ENCODE measurements at places on chromosomes 16 and 17.

DNA sequence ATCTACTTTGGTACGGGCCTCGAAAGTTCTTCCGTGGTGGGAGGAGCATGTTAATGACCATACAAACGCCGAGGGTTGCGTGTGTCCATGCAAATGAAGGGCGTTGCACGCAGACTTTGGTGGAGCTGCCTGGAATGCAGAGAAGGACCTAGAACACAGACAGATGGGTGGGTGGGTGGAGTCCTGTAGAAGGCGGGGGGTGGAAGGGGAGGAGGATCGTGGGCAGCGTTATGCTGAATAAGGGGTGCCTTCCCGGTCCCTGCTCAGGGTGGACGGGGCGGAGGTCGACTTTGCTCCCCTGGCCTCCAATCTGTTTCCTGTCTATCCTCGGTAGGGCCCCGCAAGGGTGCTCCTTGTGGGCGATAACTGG, 795 bp upstream of the PAQR4 start:
- no peak for DNase-seq

DNA sequence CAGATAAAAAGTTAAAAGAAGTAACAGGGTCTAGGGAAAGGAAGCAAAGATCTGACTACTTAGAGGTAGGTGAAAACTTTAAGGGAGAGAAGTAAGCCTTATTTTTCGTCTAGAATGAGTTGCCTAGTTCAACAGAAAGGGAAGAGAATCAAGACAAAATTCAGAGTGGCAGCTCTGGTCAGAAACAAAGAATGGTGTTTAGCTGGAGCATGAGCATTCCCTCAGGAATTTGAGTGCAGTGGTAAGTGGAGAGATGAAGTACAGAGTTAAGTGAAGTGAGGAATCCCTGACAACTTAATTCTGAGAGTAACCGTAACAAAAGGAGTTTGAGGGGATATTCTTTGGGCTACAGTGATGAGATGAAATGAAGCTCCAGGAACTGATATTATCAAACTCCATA, 11.5 kb downstream of the SMG6 start:
- DNase-seq: no peak

DNA sequence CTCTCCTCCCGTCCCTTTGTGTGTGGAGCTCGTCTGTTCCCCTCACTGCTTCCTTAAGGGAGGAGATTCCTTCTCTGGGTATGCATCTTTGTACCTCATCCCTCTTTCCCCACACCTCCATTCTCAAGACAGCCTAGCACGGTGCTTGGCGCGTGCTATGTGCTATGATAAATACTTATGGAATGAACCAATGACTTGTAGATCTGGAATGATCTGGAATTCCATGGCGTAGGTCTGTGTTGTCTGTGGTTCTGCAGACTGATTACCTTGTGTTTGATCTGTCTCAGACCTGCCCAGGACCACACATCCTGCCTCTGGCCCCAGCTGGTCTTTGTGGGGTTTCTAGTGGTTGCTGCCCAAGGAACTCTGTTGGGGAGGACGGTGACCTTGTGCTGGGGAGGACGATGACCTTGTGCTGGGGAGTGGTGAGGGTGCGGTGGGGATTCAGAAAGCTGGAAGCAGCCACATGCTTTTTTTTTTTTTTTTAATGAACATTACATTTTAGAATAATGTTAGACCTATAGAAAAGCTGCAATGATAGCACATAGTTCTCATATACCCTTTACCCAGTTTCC, 33.5 kb upstream of the ETV4 start:
- no peak for DNase-seq

DNA sequence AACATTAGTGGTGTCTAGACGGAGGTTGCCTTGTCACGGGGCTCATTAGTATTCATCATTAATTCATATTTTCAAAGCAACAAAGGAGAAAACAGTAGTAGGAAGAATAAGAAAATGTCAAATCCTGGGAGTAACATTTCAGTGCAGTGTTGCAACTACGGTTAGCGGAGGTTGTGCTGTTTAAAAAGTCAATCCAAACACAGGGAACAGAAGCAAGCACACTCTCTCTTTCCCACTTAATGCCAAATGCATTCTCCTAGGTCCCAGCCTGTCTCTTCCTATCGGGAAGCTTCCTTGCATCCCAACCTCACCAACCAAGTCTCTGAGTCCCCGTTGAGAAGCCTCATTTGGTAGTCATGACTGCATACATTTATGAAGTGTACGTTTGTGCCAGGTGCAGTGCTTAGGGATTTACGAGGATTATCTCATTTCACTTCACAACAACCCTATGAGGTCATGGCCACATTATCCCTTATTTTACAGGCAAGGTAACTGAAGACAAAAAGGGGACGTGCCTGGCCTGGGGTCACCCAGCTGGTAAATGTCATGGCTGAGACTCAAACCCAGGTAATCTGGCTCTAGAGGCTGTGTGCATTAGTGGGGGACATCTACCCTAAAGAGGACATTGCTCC, 283.6 kb upstream of the SALL1 start:
- no peak for DNase-seq

GRCh38 chr16:84096447-84097005, 20.2 kb downstream of the MBTPS1 start:
- no peak for DNase-seq

DNA sequence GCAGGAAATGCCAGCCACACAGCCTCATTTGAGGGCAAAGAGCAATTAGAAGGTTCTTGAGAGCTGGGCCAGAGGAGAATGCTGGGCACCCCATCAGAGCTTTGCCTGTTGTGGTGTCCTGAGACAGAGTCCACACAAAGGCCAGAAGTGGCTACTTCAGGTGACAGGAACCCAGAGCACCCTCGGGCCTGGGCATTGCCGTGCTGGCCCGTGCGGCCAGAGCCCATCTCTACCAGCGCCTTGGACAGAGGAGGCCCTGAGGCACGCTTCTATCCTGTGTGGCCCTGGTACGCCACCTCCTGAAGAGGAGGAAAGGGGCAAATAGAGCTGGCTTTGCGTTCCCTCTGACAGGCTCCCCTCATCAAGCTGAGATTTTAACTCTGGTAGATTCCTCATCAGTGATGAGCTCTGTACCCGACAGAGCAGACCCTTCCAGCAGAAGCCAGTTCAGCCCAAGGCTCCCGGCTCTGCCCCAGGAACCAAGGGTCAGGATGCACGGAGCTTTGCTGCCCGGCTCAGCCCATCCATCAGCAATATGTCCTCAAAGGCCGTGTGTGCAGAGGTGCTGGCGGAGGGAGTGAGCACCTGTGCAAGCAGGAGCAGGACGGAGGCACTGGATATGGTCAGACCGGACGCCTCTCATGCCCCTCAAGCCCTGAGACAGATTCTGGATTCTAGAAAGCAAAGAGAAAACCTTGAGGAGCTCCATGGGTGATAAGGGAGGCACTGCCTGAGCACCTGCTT, 3.4 kb upstream of the RASD1 start:
- DNase-seq: no peak

DNA sequence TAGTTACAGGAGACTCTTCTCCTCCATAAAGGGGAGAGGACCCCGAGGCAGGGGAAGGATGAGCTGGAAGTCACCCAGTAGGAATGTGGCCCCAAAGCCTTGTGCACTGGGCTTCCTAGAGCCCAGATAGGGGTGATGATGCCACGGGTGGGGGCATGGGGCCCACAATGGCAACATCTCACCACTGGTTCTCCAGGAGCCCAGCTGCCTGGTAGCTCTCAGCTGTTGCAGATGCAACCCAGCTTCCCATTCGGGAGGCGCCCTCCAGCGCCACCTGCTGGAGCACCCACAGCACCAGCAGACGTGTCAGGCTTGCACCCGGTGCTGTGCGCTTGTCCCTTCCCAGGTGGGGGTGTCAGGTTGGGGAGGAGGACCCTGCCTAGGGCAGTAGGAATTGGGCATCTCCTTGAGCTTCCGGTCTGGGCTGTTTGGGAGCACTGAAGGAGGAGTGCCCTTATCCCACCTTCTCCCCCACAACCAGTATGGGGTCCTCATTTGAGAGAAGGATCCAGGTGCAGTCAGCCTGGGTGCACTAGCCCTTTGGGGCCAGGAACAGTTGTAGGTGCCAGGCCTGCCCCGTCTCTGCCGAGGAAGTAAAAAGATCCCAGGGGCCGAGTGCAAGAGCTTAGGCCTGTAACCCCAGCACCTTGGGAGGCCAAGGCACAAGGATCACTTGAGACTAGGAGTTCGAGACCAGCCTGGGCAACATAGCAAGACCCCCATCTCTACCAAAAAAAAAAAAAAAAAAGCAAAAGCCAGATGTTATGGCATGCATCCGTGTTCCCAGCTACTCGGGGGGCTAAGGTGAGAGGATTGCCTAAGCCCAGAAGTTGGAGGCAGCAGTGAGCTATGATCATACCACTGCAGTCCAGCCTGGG, 14.4 kb downstream of the CDIPT start:
- peak; percentile 54 for DNase-seq

GRCh38 chr16:80993307-80993706, 13.4 kb downstream of the CMC2 start:
- DNase-seq: no peak

DNA sequence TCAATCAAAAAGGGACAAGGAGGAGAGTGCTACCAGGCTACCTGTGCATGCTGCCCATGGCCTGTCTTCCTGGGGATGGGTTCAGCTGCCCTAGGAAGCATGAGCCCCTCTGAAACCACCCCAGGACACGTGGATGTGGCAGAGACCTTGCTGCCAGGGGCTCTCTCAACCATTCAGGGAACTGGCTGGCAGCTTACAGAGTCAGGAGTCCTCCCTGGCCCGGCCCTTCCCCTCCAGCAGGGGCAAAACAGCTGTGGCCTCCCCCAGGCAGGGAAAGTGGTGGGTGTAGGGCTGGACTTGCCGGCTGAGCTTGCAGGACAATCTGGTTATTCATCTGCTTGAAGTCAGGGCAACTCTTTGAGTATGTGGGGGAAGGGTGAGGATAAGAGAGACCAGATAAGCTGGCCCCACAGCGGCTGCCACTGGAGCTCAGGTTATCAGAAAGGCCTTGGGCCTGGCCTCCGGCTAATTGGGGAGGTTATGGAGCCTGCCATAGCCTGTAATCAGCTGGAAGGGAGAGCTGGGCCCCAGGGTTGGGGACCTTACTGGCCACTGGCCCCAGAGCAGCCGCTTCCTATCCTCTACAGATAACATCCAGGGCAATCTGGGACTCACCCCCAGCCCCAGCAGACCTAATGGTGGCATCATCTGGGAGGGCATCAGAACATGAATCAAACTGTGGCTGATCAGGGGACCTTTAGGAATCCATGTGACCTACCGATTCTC, 5.6 kb upstream of the TBX2 start:
- no peak for DNase-seq

GRCh38 chr16:23949630-23950290, 114.0 kb downstream of the PRKCB start:
- no peak for DNase-seq

- DNase-seq: no peak
Measured at GRCh38 chr16:9953908-9954570, 228.2 kb downstream of the GRIN2A start.

GRCh38 chr16:70157105-70157476, 16.5 kb upstream of the CLEC18C start:
- no peak for DNase-seq

DNA sequence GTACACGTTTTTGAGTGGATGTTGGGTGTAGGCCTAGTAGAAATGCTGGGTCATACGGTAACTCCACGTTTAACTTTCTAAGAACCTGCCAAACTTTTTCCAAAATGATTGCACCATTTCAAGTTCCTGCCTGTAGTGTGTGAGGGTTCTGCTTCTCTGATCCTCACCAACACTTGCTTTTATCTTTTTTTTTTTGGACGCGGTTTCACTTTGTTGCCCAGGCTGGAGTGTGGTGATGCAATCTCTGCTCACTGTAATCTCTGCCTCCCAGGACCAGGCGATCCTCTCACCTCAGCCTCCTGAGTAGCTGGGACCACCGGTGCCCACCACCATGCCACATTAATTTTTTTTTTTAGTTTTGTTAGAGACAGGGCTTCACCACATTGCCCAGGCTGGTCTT, 23.5 kb downstream of the ZNF750 start:
- DNase-seq: no peak

- DNase-seq: no peak
Measured at GRCh38 chr16:56793492-56793891, 63.6 kb downstream of the NUP93 start.

- no peak for DNase-seq
Measured at GRCh38 chr17:57599271-57600045, 145.6 kb downstream of the CCDC182 start.

GRCh38 chr16:50644245-50644644, 36.9 kb downstream of the SNX20 start:
- no peak for DNase-seq

DNA sequence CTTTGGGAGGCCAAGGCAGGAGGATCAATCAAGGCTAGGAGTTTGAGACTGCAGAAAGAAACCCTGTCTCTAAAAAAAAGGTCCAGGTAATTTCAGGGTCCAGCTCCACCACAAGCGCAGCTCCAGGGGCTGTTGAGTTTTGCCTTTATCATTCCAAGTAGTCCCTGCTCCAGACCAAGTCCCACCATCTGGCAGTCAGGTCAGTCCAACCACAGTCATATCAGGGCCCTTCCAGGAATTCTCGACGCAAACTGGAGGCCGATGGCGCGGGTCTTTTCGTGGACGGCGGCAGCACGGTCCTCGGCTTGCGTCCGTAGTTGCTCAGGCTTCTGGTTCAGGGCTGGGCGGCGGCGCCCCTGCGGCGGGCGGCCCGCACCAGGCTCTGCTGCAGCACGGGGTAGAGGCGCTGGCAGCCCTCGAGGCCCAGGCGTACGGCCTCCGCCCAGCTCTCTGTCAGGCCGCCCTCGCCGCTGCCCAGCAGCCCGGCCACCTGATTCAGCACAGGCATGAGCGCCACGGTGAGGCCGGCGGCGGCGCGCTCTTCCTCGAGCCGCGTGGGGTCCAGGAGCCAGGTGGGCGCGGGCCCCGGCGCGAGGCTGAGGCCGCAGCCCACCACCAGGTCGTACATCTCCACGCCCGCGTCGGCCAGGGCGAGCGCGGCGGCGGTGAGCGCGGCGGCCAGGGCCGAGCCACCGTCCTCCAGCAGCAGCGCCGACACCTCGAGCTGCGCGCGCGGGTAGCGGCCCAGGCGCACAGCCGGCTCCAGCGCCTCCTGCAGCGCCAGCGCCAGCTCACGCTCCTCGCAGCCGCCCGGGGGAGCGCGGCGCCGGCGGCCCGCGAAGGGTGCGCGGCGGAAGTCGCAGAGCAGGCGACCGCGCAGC, 752 bp downstream of the EXOSC6 start:
- DNase-seq: no peak

GRCh38 chr17:79991140-79991923, 44.3 kb downstream of the TBC1D16 start:
- peak; percentile 75 for DNase-seq

GRCh38 chr16:48014349-48015135, 141.3 kb downstream of the ABCC12 start:
- no peak for DNase-seq

GRCh38 chr17:3915995-3916696, at the start of gene P2RX1:
Gene P2RX1, minus strand, starts transcription at chr17:3916465. Its CDS starts 240 bp downstream, at chr17:3916225.
- no peak for DNase-seq

GRCh38 chr16:106623-107324, 28.7 kb downstream of the MPG start:
- DNase-seq: peak; percentile 39

DNA sequence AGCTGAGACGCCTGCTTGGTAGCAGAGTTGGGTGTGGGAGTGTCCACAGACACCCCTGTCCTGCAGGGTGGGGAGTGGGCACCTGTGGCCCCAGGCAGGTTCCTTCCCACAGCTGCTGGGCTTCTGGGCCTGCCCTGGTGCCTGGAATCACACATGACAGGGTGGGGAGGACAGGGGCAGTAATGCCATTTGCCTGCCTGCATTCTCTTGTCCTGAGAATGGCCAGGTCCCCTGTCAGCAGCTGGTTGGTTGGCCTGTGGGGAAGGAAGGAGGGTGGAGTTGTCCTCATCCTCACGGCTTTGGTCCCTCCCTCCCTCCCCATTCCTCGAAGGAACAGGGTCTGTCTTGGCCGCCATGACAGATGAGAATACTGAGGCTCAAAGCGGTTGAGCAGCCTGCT, 5.2 kb downstream of the PRSS53 start:
- no peak for DNase-seq

GRCh38 chr16:79698341-79698753, 97.8 kb upstream of the MAF start:
- DNase-seq: no peak

Data from occipital lobe (tissue), 3 donors.